ENCODE measurements at places on chromosomes 3 and 15.

DNA sequence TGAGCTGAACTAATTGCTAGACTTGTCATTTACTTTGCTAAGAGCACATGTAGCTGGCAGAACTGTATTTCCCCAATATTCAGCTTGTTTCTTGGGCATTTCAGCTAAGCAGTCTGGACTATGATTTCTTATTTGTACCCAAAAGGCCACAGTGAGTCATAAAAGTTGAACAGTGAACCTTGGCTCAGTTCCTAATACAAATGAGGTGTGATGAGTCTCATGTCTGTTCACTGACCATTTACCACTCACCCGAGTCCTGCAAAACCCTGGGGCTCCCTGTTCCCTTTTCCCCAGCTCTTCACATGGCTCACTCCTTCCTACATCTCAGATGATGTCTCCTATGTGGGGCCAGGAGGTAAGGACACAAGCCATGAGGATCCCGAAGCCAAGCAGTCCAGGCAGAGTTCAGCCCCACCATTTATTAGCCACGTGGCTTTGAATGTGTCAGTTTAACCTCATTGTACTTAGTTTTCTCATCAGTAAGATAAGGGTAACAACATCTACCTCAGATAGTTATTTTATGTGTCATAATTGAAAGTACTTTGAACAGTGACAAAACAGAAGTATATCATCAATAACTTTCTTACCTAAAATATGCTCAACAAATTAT is 239.3 kb downstream of the IL5RA start:
- no peak overlapping the region for H3K27ac ChIP-seq
- H3K27me3 ChIP-seq = no peaks in the 10 kb centered on the region
- H3K4me1 ChIP-seq = no peaks in the 10 kb centered on the region
- DNase-seq = no peak

GRCh38 chr15:32120577-32121383 is 90.5 kb downstream of the CHRNA7 start:
- H3K4me1 ChIP-seq = no peaks in the 10 kb centered on the region
- no peak overlapping the region for H3K4me3 ChIP-seq
- no peaks in the 10 kb centered on the region for H3K36me3 ChIP-seq
- DNase-seq = no peak
- H3K27ac ChIP-seq = no peak overlapping the region

GRCh38 chr3:2023959-2024358 is 74.7 kb upstream of the CNTN4 start:
- H3K27ac ChIP-seq = no peak overlapping the region
- H3K36me3 ChIP-seq = no peaks in the 10 kb centered on the region
- no peaks in the 10 kb centered on the region for H3K27me3 ChIP-seq
- no peak for DNase-seq
- H3K4me1 ChIP-seq = no peaks in the 10 kb centered on the region
- no peak overlapping the region for H3K4me3 ChIP-seq

GRCh38 chr15:81274255-81274654 is 49.7 kb downstream of the STARD5 start:
- no peak for DNase-seq
- H3K4me1 ChIP-seq = peaks cover 8% of the 10 kb centered on the region
- H3K27me3 ChIP-seq = no peaks in the 10 kb centered on the region

GRCh38 chr3:53795176-53795575 is 51.0 kb downstream of the CHDH start:
- no peaks in the 10 kb centered on the region for H3K27me3 ChIP-seq
- no peaks in the 10 kb centered on the region for H3K36me3 ChIP-seq
- peaks cover 10% of the 10 kb centered on the region for H3K4me1 ChIP-seq
- H3K4me3 ChIP-seq = no peak overlapping the region

DNA sequence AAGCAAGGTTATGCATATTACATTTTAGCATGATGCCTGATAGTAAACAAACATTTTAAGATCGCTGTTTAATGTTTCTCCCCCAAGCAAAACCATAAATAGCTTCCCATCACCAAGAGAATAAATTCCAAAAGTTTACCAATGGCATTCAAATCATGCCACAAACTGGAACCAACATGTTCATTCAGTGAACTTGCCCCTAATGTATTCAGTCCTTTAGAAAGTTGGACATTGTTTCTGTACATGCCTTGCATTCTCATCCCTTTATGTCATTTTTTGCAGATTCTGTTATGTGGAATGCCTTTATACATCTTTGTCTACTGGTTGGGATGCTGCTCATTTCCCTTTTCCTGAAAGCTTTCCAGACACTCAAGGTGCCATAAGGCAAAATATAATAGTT is 105.5 kb downstream of the PYDC2 start:
- no peak overlapping the region for H3K27ac ChIP-seq
- no peaks in the 10 kb centered on the region for H3K27me3 ChIP-seq
- H3K4me3 ChIP-seq = no peak overlapping the region
- H3K36me3 ChIP-seq = no peaks in the 10 kb centered on the region
- H3K4me1 ChIP-seq = no peaks in the 10 kb centered on the region

DNA sequence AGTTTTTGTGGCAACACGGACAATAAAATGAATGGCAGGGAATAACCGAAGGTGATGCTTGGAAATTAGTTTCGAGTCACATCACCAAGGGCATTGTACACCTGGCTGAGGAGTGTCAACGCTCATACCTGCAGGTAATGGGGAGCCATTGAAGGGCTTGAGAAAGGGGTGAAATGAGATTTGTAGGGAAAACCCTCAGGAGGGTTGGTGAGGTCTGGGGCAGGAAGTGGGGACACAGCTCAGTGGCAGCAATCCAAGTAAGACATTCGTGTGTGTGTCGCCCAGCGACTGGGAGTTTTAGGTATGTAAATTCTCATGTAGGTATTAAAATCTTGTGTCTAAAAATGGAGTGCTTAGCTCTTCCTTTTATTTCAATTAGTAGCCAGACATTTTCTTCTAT is 14.3 kb downstream of the PARP14 start:
- H3K27me3 ChIP-seq = no peaks in the 10 kb centered on the region
- H3K36me3 ChIP-seq = peaks cover 30% of the 10 kb centered on the region
- no peak overlapping the region for H3K4me3 ChIP-seq
- H3K27ac ChIP-seq = no peak overlapping the region
- H3K4me1 ChIP-seq = no peaks in the 10 kb centered on the region

GRCh38 chr3:138936741-138937689 is 9.9 kb downstream of the FOXL2 start:
- no peak overlapping the region for H3K4me3 ChIP-seq
- no peaks in the 10 kb centered on the region for H3K36me3 ChIP-seq
- DNase-seq = no peak
- peaks cover 43% of the 10 kb centered on the region for H3K4me1 ChIP-seq

DNA sequence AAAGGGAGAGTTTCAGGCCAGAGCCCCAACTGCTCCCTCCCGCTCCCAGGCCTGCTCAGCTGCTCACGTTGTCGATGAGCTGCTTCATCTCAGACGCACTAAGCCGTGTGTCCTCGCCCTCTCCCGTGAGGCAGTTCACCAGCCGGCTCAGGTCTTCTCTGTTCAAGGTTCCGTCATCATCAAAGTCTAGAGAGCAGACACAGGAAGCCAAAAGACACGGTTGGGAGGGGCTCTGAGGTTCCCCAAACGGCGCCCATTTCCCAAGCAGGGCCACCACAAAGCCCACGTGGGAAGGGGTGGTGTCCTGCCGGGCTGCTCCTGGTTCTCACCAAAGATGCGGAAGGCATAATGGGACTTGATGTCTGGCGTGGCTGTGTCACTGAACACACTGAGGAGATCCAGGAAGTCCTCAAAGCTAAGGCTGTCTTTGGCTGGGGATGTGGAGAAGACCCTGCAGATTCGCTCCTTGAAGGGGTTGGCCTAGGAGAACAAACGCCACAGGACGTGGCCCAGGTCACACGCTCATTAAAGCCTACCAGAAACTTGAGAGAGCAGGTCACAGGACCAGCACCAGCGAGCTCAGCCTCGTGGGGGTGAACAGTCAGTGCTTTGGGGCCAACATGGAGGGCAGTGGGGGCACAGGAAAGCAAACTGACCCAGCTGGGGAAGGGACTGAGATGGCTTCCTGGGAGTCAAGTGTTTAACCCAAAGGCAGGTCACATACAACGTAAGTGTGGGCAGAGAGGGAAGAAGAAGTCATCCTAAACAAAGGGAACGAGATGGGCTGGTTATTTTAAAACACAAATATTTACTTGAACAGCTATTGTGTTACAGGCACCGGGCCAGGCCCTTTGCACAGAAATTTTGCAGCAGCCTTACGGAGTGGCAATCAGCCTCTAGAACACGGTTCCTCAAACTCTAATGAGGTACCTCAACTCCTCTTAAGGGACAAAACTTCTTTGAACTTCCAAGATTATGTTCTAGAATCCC is 2.4 kb downstream of the CIB1 start:
- peak; percentile 69 for DNase-seq
- H3K4me1 ChIP-seq = no peaks in the 10 kb centered on the region
- peaks cover 27% of the 10 kb centered on the region for H3K36me3 ChIP-seq
- H3K4me3 ChIP-seq = no peak overlapping the region
- peak overlapping the region; percentile 87 for H3K27ac ChIP-seq
- no peaks in the 10 kb centered on the region for H3K27me3 ChIP-seq

- no peaks in the 10 kb centered on the region for H3K4me1 ChIP-seq
- DNase-seq = no peak
- no peaks in the 10 kb centered on the region for H3K36me3 ChIP-seq
- no peaks in the 10 kb centered on the region for H3K27me3 ChIP-seq
- no peak overlapping the region for H3K27ac ChIP-seq
Observed at GRCh38 chr3:157387708-157388435, 48.8 kb upstream of the PTX3 start.

GRCh38 chr15:50353251-50353974 is 1.6 kb downstream of the GABPB1 start:
- DNase-seq = no peak
- peak overlapping the region; percentile 100 for H3K27ac ChIP-seq
- peak overlapping the region; percentile 82 for H3K4me3 ChIP-seq
- H3K27me3 ChIP-seq = no peaks in the 10 kb centered on the region
- H3K36me3 ChIP-seq = no peaks in the 10 kb centered on the region
- peaks cover 64% of the 10 kb centered on the region for H3K4me1 ChIP-seq

- H3K4me3 ChIP-seq = no peak overlapping the region
- H3K27ac ChIP-seq = no peak overlapping the region
- DNase-seq = no peak
- peaks cover 14% of the 10 kb centered on the region for H3K27me3 ChIP-seq
Observed at GRCh38 chr15:79105141-79105540, 14.6 kb upstream of the RASGRF1 start.

GRCh38 chr15:25224396-25224795 is 214.4 kb downstream of the UBE3A start:
- no peaks in the 10 kb centered on the region for H3K27me3 ChIP-seq
- H3K4me3 ChIP-seq = no peak overlapping the region
- H3K4me1 ChIP-seq = no peaks in the 10 kb centered on the region
- H3K27ac ChIP-seq = no peak overlapping the region

Data from sigmoid colon (tissue), 7 donors.